Left cardiac atrium (tissue), 4 donors: ENCODE measurements at places on chromosomes 4 and X. TPM values are rescaled to one million over a fixed set of nuclear protein-coding genes. Genes with fewer than 3 reads are reported as not detected.
A peak's percentile ranks its signal among the peaks of the same experiment; 100 is the strongest.

GRCh38 chr4:147933316-147933715 lies 201.4 kb downstream of the ARHGAP10 start:
- no peak for DNase-seq

- no peak for DNase-seq
Observed at GRCh38 chr4:171849686-171850222, 36.5 kb downstream of the GALNTL6 start.

DNA sequence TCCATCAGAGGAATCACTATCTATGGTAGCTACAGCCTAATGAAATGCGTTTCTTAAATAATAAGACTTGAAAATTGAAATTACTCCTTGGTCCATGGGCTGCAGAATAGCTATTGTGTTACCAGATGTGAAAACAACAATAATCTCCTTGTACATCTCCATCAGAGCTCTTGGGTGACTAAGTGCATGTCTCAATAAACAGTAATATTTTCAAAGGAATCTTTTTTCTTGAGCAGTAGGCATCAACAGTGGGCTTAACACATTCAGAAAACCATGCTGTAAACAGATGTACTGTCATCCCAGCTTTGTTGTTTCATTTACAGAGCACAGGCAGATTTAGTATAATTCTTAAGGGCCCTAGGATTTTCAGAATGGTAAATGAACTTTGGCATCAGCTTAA lies 67.3 kb downstream of the GLUD2 start:
- DNase-seq, result no peak

GRCh38 chrX:40402831-40403533 lies 177.8 kb upstream of the ATP6AP2 start:
- DNase-seq, result peak; percentile 25

- DNase-seq, result no peak
Observed at GRCh38 chr4:28014469-28014868, 1153.8 kb downstream of the STIM2 start.

- DNase-seq, result peak; percentile 30
Observed at GRCh38 chr4:129641179-129641578, 545.2 kb downstream of the C4orf33 start.

Gene CLIC2
- 14.6 TPM for total RNA-seq

Gene CXCL6
- total RNA-seq, result 1.5 TPM

Gene BEND4
- 0.03 TPM for total RNA-seq

Gene ADAM29
- total RNA-seq, result not detected

Gene IL2
- not detected for total RNA-seq
